ENCODE measurements at places on chromosomes 3 and 15.

DNA sequence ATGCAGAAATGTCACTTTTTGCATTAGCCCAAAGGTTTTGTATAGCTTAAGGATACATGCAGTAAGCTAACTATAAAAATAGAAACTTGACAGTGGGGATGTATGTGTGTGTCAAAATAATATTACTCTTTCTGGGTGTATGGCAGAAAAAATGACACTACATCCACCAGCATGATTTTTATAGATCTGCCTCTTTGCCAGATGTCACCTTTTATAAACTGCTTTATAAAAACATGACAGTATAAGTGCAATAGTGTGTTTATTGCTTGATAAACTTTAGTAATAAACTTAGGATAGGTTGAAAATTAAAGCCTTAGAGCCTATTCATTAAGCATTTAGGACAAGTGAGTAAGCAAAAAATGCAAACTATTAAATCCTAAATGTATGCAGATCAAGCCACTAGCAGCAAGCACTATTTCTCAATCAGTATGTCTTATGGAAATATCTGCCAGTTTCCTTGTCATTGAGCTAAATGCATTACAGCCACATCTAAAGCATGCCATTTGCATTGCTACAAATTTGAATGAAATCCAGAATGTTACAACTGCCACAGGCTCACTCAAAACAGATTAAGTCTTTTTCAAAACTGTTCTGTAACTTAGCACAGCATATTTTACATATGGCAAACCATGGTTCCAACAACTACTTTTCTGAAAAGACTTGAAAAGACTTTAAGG, 935.0 kb downstream of the FHIT start:
- no peak for DNase-seq

DNA sequence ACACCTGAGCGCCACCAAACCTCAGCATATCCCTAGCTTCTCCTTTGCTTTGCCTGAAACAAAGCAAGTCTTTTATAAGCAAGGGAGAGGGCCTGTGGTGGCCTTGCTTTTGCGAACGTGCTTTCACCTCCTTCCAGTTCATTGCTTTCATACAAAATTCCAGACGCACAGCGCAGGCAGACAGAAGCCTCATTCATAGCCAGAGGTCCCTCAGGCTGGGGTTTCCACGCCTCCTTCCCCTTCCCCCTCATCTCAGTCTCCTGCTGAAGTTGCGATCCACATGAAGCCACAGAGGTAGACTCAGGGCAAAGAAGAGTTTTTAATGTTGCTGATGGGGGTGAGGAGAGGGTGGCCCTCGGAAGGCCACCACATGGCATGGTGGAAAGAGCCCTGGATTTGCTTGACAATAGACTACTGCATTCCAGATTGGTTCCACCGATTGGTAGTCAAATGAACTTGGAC, 59.4 kb upstream of the FLNB start:
- no peak for DNase-seq

DNA sequence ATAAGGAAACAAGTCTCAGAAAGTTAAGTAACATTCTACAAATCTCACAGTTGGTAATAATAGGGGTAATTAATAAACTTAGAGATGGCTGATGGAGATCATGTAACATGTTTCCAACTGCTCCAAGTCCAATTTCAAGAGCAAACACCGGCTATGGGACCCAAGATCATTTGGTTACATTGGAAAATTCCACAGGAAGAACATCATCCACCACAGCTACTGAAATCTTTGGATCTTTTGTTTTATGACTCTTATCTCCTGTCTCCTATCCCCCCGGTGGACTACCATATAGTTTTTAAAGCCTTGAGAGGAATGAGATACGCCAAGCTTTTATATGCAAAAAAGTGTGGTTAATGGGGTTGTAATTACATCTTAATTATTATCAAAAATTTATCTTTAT, 216.1 kb downstream of the WNT5A start:
- DNase-seq: no peak

- no peak for DNase-seq
These were observed 37.1 kb downstream of the SYNM start for GRCh38 chr15:99141943-99142342.

DNA sequence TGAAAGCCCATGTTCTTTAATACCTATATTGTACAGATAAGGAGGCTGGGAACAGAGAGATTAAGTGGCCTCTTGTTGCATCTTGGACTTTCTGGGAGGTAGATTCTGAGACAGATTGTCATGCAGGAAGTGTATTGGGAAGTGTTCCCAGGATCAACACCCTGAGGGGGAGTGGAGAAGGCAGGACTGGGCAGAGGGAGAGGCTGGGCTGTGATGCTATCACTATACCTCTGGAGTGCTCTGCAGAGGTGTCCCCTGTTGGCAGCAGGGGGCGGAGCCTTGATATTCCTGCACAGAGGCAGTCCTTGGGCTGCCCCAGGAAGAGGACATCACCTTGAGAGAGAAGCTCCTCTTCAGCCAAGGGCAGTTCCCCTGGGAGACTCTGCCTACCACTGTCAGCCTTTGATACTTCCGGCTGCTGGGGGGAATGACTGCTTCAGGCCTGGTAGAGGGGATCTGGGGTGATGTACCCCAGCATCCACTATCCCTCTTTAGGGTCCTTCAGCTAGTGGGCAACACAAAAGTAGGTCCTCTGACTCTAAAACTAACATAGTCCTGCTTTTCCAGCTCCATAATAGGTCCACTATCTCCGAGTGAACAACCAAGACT, 97.4 kb upstream of the RNU6-1 start:
- no peak for DNase-seq

DNA sequence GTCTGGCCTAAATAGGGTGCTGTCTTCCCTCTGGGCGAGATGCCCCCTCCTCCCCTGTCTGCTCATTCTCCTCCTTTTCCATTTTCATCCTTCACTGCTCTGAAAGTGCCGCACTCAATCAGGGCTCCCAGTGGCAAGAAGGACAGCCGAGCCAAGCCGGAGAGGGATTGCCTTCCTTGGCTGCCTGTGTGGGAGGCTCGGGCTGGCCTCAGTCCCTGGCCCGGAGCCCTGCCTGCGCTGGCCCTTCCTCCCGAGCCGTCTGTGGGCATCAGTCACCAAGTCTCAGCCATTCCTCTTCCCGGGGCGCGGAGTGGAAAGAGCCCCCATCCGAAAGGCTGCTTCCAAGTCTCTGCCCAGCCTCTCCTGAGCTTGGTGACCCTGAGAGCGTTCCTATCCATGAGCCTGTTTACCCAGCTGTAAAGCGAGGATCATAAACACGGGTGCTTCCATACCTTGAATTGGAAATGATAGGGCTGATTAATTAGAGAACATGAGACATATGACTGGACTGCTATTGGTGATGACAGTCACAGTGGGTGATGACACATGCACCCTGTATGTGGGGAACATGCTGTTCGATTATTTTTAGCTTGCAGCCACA, 59.1 kb upstream of the TLE3 start:
- DNase-seq: no peak

DNA sequence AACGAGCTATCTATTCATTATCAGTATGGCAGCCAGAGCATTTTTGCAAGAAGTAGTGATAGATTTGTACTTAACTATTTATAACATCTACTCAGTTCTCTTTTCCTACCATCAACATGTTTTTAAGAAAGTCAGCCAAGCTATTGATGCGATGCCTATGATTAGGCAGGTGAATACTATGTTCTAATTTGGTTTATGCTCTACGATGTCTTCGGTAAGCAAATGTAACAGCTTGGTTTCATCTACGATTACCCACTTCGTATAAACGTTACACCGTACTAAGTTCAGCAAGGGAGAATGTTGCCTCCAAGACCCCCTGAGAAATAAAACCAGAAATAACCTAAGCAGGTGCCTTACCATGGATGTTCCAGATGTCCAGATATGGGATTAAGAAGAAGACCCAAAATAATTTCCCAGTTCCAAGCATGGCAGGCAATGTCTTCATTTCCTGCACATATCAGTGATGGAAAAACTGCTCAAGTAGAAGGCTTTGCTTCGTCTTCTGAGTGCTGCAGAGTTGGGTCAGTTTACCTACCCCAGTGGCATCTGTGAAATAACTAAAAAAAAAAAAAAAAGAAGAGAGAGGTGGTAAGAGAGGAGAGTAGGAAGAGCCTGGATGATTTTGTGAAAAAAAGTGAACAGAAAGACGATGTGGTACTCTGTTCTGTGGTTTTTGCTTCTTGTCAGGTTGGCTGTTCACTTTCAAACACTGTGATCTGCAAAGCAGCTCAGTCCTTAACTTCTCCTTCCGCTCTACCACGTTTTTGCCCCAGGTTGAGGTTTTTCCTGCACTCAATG, at the start of gene BTLA:
Gene BTLA, minus strand, starts transcription at position 559 of the 798 bp plus-strand sequence. Its CDS starts 114 bp downstream, at position 445.
- no peak for DNase-seq

- DNase-seq: no peak
These were observed 32.3 kb downstream of the PDZRN3 start for GRCh38 chr3:73592154-73593144.

DNA sequence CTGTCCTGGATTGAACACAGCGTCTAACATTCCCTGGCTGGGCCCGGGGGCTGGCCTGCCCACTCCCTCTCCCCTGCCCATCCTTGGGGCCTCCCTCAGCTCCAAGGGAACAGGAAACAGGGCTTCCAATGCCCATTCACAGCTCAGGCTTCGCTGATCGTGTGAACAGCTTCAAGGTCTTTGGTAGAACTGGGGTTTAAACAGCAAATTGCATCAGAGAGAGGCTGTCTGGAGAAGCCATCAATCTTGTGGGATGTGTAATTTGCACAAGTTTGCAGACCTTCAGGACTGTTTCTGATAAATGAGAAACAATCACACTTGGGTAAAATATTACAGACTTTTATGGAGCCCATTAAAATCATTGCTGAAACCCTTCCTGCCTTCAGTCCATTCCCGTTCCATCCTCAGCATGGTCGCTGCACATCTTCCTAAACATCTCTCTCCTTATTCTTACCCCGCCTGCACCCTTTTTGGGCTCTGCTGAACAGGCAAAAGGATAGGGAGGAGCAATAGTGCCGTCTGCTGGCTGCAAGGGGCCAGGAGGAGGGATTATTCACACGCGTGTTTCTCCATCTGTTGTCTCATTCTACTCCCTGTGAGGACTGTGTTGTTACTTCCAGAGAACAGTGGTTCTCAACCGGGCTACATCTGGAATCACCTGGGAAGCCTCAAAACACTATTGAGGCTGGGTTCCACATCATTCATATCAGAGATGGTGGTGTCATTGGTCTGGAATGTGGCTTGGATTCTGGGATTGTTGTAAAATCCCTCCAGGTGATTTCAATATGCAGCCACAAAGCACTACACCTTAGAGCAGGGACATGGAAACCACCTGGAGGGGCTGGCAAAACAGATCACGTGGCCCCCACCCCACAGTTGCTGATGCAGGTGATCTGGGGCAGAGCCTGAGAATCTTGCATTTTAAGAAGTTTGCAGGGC, 116.3 kb downstream of the CLSTN2 start:
- DNase-seq: no peak

- no peak for DNase-seq
These were observed 24.4 kb upstream of the SLC24A5 start for GRCh38 chr15:48096355-48096786.

DNA sequence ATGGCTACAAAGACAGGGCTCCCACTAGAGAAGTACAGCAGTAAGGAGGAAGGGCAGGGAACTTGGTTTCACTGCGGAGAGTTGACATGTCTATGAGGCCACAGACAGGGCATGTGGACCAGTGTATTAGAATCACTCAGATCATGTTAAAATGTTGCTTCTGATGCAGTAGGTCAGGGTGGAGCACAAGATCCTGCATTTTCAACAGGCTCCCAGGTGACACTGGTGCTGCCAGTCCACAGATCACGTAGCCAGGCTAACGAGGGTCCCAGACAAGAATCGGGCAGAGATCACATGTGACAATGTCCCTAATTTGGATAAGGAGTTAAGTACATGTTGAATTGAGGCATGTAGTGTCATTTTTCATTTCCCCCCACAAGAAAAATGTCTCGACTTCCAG, 73.6 kb downstream of the SPSB4 start:
- no peak for DNase-seq

DNA sequence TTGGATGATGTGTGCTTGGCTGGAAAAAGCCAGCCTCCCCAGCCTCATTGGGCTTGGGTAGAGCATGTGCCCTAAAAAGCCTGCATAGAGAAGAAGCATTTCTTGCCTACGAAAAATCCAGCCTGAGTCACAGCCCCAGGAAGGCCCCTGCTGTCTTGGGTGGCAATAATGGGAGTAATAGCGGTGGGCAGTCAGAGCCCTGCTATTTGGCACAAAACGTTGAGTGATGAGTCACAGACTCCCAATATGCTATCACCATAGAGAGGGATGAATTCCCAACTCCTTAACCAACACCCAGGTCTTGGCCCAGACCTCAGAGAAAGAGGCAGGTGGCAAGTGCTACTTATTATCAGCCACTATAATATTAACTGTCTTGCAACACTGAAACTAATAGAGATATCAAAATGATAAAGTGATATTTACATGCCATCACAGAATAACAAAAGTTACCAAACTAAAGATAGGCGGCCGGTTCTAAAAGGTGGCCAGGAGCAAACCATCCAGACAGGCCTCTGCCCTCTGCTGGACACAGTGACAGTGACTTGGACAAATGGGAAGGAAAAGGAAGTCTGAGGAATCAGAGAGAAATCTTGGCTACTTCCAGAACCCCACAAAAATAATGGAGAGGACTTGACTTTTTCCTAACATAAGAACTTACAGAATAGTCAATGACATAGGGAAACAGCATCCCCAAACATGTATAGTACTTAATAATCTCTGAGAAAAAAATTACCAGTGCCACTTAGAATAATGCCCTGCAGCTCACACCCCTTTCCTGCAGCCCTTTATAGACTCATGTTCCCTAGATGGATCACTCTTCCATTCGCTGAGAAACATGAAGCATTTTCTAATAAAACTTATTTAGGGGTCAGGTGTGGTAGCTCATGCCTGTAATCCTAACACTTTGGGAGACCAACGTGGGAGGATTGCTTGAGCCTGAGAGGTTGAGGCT, 51.9 kb upstream of the MUC13 start:
- DNase-seq: no peak

DNA sequence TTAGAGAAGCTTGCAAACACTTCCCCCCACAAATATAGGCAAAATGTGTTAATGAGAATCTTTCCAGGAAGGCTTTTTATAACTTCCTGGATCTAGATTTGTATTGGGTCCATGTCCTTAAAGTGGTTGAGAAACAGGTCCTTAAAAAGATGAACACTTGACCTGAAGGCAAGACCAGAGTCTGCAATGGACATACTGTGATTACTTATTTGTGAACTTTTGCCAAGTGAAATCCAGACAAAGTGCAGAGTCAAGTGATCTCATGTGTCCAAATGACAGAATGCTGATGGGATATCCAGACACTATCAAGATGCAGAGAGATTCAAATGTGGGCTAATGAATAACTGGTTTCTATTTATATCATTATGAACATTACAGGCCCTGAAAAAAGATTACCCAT, 43.8 kb downstream of the FRMD4B start:
- DNase-seq: no peak

DNA sequence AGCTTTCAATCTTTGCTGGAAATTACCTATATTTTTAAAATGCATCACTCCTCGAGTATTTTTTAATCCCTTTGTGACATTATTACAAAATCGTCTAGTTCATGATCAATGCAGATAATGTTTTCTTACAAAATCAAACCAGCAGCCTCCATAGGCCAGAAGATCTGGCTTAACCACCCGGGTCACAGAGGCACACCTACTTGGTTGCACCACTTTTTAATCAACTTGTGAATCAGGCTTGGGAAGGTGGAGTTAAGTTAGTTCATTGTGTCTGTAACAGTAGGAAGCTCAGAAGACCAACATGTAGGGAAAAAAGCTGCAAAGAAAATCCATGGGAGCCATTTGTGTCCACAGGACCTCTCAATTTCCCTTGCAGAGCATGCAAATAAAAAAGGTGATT, 148.0 kb downstream of the TP63 start:
- DNase-seq: no peak

All from esophagus squamous epithelium (tissue), 5 donors.